8988T (cell line): ENCODE measurements at places on chromosomes 6 and 20.

GRCh38 chr6:39095578-39095977 lies 19.4 kb downstream of the SAYSD1 start:
- DNase-seq: no peak

- no peak for DNase-seq
Observed at GRCh38 chr20:21396599-21397340, 556 bp downstream of the NKX2-4 start.

- DNase-seq: no peak
Observed at GRCh38 chr20:10495173-10495572, 60.1 kb downstream of the SLX4IP start.

DNA sequence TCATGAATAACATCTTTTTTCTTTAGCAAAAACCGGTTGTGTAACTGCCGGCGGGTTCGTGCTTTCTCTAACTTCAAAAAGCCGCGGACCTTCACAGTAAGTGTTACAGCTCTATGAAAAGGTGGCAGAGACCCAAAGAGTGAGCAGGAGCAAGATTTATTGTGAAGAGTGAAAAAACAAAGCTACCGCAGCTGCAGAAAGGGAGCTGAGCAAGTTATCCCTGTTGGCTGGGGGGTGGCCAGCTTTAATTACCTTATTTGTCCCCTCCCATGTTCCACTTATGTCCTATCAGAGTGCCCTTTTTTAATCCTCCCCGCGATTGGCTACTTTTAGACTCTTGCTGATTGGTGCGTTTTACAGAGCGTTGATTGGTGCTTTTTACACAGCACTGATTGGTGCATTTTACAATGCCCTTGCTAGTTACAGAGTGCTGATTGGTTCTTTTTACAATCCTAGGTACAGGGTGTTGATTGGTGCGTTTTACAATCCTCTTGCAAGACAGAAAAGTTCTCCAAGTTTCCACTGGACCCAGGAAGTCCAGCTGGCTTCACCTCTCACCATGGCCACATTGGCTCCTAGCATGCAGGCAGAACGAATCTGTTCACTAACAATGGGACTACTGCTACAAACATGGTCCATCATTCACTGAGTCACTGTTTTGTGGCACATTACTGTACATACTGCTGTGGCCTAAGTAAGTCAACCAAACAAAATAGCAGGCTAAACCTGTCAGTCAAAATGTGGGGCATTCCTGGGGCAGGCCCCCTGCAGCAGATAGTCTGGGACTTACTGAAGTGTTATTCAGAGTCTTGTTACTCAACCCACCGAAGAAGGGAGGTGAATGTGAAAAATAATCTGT lies 52.8 kb downstream of the MYLIP start:
- no peak for DNase-seq

- no peak for DNase-seq
Observed at GRCh38 chr20:36519944-36520343, 21.4 kb upstream of the MYL9 start.

GRCh38 chr6:168272415-168273325 lies 46.9 kb downstream of the DACT2 start:
- no peak for DNase-seq

GRCh38 chr6:52230685-52231084 lies 13.6 kb downstream of the IL17F start:
- no peak for DNase-seq

DNA sequence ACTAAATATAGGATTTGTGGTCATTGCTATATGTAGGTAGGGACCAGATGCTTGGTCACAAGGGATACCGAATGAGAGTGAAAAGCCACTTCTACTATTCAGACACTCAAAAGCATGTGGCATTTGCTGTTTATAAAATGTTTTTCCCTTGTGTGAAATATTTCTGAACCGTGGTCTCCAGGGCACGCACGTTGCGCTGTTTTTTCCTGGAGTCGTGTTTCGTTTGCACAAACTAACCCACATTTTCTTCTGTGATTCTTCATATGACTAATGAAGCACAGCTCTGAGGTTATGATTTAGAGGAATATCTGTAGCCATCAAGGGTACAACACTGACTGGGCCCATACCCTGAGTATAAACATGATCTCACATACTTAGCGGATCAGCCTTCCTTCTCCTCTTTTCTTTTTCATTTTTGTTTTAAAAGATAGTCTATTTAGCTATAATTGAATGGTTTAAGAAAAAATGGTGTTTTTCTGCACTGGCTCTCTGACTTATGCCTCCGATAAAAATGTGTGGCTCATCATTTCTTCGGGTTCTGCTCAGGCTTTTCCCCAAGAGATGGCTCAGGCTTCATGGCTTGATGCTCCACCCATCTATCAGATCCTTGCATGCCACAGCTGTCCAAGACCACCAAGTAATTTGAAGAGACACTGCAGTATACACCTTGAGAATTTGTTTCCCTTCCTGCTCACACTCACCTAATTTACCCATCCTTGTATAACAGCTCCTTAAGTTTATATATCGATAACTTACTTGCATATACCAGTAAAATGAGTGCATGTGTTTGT lies 59.9 kb upstream of the HBS1L start:
- DNase-seq: no peak

GRCh38 chr20:44666066-44666465 lies 14.6 kb upstream of the ADA start:
- DNase-seq: no peak

- no peak for DNase-seq
Observed at GRCh38 chr6:167817729-167818128, 9.0 kb upstream of the AFDN start.

DNA sequence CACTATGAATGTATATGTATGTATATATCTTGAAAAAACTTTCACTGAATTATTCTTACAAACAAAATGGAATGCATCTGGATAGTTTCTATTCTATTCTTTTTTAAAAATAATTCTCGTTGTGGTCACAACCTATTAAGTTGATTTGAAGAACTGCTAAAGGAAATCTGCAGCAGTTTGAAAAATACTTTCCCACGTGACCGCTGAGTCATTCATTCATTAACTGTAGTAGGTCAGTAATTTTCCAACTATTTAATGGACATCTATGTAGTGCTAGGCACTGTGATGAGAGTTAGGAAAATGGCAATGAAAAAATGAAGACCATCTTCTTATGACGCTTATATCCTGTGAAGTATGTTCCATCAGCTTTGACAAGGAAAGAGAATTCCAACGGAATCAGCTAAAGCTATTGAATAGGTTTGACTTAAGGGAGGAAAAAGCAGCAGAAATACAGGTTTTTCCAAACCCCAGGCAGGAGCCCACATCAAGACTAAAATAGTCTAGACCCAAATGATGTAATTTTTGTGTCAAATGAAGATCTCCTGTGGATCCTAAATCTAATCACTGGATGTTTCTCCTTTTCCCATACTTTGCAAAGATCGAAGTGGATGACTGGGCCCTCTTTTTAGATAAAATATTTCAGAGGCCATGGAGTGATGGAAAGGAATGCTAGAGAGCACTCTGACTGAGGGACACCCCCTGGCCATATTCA lies 4.1 kb upstream of the EFHC1 start:
- no peak for DNase-seq

- no peak for DNase-seq
Observed at GRCh38 chr6:9057937-9058336, 622.6 kb upstream of the SLC35B3 start.

- DNase-seq: peak; percentile 78
Observed at GRCh38 chr20:17648791-17649730, 33.0 kb downstream of the RRBP1 start.

DNA sequence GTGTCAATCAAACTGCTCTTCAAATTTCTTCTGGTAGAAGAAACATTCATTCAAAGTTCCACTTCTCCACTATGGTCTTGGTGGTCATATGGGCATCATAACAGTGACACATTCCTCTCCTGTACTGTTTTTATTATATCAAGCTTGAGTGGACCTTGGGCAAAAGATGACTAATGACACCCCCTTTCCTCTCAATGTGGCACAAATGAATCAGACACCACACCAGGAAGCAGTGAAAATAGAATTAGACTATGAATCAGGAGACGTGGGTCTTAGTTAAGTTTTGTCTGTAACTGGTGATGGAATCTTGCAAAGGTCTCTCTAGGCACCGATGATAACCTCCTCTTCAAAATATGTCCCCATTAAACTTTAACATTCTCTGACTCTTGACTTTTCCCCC lies 9.0 kb upstream of the NRSN1 start:
- no peak for DNase-seq

DNA sequence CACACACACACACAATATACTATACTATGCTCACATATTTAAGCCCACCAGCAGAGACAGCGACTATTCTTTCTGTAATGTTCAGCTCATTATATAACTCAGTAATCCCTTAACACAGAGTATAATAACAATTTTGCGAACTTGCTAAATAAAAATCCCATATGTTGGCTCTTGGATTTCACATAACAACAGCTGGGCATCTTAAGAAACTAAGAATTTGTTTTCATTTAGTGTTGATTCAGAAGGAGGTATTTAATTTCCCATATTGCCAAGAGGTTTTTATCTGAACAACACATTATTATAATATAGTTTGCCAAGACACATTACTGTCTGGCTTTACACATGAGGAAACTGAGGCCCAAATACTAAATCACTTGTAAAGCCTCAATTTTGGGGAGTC lies 7.4 kb downstream of the ECT2L start:
- no peak for DNase-seq

DNA sequence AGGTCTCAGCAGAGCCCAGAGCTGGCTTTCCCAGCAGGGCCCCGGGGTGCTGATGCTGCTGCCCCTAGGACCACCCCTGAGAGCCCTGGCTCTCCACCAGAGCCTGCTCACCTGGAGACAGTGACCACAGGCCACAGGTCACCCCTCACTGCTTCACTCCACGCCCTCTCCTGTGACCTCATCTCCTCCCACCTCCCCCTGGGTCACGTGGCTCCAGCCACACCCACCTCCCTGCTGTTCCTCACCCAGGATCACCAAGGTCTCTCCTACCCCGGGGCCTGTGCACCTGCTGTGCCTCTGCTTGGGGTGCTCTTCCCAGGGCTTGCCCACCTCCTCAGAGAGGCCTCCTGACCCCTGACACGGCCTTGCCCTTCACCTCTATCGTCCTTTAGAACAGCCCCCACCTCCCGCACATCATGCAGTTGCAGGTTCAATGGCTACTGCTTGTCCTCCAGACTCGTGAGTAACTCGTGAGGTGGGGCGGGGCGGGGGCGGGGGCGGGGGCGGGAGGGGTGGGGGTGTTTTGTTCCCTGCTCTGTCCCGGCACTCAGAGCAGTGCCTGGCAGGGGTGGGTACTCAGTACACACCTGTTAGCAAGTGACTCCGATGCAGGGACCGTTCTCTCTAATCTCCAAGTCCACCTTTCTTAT lies 468.0 kb downstream of the PREX1 start:
- DNase-seq: no peak

GRCh38 chr20:53809728-53810365 lies 216.2 kb upstream of the ZNF217 start:
- no peak for DNase-seq

DNA sequence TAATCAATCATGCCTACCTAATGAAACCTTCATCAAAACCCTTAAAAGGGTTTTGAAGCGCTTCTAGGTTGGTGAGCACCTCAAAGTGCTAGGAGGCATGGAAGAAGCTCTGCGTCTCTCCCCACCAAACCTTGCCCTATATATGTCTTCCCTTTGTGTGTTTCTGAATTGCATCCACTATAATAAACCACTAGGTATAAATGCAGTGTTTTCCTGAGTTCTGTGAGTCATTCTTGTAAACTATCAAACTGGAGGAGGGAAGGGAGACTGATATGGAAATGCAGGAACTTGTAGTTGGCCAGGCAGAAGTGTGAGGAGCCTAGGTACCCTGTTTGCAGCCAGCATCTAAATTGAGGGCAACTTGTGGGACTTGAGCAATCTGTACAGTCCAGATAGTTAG lies 698.8 kb downstream of the DOK5 start:
- DNase-seq: no peak

DNA sequence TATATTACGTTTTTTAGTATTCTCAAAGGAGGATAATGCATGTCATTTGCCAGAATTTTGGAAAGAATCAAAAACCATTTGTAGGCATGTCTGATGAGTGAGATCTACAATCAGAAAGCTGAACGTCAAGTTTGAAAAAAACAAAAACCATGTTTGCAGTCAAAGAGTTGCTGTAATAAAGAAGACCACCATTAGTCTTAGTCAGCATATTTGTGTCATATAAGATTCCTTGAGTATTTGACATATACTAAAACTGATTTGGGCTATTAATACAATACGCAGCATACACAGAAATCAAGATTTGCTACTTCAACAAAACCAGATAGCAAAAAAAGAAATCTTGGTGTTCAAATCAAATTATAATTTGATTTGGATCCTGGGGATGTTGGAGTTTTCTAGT lies 247.5 kb downstream of the SAMD5 start:
- DNase-seq: no peak

GRCh38 chr6:47075741-47076421 lies 33.7 kb upstream of the ADGRF1 start:
- no peak for DNase-seq

GRCh38 chr6:96841345-96841744 lies 4.1 kb upstream of the GPR63 start:
- DNase-seq: no peak

- no peak for DNase-seq
Observed at GRCh38 chr6:141521440-141521839, 611.3 kb upstream of the GJE1 start.

GRCh38 chr6:159324596-159324995 lies 155.4 kb downstream of the FNDC1 start:
- no peak for DNase-seq

GRCh38 chr20:31684153-31685015 lies 38.3 kb downstream of the BCL2L1 start:
- DNase-seq: no peak
